ENCODE measurements at places on chromosomes 1 and 21.

DNA sequence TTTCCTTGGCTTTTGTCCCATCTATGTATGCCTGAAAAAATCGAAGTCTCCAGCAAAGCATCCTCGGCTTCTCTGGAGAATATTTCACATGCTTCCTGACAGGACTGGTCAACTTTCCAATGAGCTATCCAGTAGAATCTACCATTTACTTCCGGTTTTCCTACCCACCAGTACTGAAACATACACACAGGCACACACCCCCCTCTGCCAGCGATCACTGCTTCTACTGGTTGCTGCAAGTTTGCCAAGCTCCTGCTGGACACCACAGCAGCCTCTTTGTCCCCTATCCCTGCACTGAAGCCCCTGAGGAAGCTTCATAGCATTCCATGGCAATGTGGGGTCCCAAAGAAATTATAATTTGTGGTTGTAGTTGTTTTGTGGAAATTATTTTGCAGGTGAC, 536.8 kb downstream of the MATN1 start:
- DNase-seq: no peak

DNA sequence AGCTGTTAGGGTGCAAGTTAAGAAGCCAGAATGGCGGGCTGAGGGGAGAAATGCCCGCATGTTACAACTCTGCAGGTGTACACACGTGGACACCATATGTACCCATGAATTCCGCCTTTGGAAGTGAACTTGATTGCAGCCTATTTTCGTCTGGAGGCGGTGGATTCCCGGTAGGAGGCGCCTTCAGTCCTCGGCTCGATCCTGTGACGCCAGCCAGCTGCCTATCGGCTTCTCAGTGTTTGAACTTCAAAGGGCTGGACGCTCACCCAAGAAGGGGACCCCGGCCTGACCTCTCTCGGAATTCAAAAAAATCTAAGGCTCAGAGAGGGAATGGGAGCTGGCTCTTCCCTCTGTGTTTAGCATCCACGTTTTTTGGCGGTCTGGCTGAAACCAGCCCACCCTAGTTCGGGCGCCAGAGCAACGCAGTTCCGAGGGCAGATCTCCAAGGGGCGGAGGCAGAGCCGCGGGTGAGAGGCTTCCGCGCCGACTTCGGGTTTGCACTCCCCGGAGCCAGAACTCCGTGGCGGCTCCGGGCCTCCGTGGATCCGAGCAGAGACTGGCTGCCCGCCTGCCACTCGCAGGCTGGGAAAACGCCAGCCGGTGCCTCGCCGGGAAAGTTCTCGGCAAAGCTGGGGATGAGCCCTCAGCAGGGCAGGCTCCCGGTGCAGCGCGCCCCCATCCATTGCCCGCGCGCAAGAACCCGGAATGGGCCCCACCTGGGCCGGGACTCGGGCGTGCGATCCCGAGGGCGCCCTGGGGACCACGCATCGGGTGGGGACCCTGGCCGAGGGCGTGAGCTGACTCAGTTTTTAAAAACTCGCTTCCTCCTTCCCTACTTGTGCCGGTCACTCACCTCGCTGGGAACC, 996 bp upstream of the TMEM51 start:
- peak; percentile 83 for DNase-seq

DNA sequence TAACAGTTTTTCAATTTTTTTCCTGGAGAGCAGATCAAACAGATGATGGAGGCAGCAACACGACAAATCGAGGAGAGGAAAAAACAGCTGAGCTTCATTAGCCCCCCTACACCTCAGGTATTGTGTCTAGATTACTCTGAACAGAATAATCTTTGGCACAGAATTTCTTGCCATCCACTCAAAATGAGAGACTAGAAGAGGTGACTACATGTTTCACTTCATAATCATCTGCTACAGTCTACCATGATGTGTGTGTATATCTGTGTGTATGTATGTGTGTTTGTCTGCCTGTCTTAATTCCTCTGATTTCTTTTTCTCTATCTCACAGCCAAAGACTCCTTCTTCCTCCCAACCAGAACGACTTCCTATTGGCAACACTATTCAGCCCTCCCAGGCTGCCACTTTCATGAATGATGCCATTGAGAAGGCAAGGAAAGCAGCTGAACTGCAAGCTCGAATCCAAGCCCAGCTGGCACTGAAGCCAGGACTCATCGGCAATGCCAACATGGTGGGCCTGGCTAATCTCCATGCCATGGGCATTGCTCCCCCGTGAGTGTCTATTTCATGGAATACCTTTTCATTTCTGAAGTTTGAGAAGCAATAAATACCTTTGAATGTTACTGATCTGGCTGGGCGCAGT, 11.4 kb downstream of the PRPF3 start:
- DNase-seq: no peak

DNA sequence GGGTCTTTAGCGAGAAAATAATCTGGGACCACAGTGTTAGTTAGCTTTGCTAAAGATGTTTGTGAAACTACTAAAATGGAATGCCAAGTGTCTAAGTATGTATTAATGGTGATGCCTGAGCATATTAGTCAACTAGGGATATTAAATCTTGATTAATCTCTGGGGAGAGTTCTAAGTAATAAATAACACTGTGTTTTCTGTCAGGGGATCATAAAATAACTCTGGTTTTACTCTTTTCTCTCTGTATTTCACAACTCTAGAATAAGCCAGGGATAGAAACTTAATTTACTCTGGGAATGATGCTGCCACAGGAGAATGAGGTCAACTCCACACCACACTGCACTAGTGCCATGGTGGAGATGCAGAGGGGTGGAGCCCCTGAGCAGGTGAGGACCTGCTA, 399.2 kb downstream of the PTBP2 start:
- DNase-seq: no peak

DNA sequence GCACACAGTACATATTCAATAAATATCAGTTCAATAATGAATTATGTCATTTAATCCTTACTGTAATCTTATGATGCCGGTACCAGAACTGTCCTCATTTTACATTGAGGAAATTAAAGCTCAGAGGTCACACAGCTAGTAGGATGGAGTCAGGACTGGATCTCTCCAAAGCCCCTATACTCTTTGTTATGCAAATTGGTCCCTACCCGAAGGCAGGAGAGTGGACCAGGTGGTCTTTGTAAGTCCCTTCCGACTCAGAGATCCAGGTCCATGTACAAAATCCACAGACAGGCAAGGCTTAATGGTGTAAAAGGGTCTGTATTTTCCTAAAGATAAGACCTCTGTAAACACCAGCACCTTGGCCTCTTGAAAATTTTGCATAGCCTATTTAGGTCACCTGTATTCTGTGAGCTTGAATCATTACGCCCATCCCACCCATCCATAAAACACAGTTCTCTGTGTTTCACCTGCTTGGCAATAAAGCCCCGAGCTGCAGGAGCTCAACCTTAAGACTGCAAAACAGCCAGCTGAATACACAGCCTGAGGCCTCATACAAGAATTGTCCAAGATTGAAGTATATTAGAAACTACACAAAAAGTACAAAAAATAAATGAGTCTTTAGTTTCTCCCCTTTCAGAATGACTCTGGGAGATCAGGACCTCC, 41.7 kb downstream of the PLXNA2 start:
- DNase-seq: no peak

GRCh38 chr1:110433803-110434202, 17.1 kb upstream of the PROK1 start:
- DNase-seq: no peak

DNA sequence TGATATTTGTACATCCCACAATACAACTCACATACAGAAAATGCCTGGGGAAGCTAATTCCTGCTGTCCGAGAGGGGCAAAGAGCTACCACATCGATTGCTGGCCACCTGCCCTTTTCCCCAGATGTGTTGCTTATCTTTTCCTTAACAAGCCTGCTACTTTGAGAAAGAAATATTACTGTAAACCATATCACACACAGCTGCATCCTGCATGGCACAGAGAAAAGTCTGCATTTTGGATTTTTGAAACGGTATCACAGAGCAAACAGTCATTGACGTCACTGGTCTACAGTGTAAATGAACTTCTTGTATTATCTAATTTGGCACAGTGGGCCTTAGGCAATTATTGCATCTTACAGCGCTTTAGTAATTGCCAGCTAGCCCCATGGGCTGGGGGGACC, 164.7 kb downstream of the CLIC6 start:
- DNase-seq: no peak

DNA sequence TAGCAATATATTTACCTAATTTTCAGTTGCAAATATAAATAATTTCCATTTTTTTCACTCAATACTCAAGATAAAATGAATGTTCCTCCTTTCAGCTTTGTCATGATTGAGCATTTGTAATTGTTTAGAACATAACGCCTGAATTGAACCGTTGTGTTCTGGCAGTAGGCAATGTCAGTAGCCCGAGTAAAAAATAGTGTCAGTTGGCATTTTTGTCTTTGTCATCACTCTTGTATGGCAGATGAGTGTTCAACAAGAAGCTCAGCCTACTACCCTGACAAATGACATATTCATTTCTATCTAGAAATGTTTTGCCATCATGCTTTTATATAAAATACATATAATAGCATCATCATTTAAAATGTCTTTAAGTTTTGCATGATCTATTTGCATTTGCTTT, 691.4 kb upstream of the NCAM2 start:
- DNase-seq: no peak

DNA sequence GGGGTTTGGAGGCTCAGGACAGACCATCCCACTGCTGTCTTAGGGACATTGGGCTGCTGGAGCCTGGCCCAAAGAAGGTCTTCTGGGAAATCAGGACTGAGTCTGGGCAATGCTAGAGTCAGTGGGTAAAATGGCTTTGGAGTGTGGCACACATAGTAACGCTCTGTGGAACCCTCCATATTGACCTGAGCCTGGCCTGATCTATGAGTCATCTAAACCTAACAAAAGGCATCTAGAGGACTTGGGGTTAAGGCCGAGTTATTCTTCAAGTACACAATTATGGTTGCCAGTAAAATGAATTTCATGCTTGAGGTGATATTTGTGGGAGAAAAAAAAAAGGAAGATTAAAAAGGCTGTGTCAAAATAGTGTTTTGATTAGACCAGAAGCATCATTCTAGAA, 77.7 kb downstream of the ST6GALNAC5 start:
- no peak for DNase-seq

- no peak for DNase-seq
Observed at GRCh38 chr1:21003281-21004045, 173.2 kb downstream of the EIF4G3 start.

GRCh38 chr1:97816927-97817326, 103.9 kb downstream of the DPYD start:
- DNase-seq: no peak

DNA sequence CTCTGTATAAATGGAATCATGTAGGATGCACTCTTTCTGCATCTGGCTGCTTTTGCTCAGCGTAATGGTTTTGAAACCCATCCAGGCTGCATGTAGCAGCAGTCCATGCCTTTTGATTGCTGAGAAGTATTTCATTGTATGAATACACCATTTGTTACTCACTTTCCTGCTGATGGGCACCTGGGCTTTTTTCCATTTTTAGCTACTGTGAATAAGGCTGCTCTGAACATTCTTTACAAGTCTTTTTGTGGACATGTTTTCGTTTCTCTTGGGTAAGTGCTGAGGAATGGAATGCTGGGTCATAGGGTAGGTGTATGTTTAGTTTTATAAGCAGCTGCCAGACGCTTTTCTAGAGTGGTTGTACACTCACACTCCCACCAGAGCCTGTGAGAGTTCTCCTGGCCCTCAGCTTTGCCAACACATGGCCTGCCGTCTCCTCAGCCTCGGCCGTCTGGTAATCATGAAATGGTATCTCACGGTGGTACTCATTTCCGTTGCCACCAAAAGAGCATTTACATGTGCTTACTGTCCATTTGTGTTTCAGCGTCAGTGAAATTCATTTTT, 22.7 kb downstream of the SLX9 start:
- no peak for DNase-seq

DNA sequence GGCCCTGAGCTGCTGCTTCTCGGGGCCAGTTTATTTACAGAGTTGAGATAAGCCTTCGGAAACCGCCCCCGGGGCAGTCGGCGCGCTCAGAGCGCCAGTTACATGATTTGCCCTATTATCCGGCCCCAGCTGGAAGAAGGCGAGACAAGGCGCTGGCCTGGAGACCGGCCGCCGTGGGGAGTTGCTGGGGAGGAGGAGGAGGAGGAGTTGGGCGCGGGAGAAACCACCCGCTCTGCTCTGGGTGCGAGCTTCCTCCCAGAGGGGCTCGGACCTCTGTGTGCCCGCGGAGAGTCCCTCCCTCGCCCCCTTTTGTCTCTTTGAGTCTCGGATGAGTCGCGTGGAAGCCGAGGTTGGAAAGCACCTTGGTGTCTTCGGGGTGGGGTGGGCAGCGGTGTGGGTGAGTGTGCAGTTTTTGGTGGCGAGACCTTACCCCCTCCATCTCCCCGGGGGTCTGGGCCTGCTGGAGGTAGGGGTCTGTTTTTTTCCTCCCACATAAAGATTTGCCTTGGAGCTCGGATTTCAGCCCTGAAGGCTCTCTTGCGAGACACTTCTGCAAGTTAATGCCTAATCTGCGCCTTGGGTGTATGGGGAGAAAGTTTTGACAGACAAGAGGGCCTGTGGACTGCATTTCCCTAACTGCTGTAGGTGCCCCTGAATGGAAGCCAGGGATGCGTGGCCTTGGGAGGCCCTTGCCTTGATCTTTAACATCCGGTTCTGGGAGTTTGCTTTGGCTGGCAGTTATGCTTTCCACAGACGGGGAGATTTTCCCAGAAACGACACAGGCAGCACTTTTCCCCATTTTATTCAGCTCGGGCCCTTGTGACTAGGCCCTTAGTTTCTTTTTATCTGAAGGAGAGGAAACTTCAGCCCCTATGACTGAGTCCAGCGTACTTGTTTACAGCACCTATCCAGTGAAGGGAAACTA, 80.0 kb downstream of the NDUFS5 start:
- no peak for DNase-seq

- DNase-seq: no peak
Observed at GRCh38 chr1:27628712-27629111, 6.3 kb downstream of the FGR start.

DNA sequence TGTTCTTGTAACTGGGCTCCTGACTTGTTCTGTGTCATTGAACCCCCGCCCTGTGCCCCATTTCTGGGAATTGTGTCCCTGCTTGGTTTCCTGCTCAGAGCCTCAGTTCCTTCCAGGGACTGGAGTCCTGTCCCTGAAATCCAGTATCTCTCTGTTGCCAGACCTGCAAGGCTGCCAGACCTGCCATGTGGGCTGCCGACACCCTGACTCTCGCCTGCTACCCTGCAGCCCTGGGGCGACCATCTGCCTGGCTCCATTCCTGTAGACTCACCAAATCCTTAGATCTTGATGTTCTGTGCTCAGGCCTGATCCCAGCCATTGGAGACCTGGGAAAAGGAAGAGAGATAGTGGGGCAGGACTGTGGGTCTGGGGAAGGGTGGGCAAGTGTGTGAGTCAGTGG, 383.3 kb upstream of the PROX1 start:
- peak; percentile 49 for DNase-seq

- DNase-seq: no peak
Observed at GRCh38 chr1:153866045-153866850, 56.5 kb downstream of the GATAD2B start.

Data from cerebellum (tissue), 4 donors.